Stimulated activated CD8-positive, alpha-beta memory T cell treated with anti-CD3 and anti-CD28 coated beads, Interleukin-2, amount 100 ng/mL, for 1 hour (primary cell): ENCODE measurements at places on chromosomes 11 and 22.

DNA sequence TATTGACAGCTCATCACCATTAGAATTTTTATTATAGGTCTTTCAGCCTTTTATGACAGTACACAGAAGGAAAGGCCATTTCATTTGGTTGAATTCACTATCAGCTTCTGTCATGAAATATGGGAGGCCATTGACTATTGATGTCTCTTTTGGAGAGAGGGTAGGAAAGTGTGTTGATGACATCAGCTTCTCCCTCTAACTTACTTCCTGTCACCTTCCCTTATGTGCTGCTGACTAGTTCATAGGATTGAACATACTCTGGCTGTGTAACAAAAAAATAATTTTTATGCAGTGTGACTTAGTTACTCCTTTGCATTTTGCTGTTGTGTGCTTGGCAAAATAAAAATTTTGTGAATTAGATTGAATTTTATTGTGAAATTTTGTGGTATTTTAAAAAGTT is 769.2 kb downstream of the METTL15 start:
- no peak for DNase-seq

GRCh38 chr11:16117989-16118756 is 238.2 kb downstream of the SOX6 start:
- no peak for DNase-seq

- DNase-seq, result no peak
Observed at GRCh38 chr11:47179655-47179991, 2.9 kb upstream of the ARFGAP2 start.

DNA sequence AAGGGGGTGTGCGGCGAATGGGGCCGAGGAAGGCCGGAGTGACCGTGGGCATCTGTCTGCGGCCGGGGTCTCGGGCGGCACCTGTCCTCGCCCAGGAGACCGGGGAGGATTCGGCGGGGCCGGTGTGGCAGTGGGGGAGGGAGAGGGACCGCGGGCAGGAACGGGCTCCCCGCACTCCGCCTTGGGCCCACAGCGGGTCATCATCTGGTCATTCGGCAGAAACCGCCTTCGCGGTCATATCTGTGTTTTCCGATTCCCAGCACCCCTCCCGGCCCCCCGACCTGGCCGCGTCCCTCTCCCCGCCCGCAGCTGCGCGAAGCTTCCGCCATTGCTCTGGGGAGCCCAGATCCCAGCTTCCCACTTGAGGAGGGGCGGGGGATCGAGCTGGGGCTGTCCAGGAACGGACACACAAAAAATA is 824 bp upstream of the CBX6 start:
- no peak for DNase-seq

- DNase-seq, result no peak
Observed at GRCh38 chr11:6455070-6455469, 14.3 kb upstream of the HPX start.

DNA sequence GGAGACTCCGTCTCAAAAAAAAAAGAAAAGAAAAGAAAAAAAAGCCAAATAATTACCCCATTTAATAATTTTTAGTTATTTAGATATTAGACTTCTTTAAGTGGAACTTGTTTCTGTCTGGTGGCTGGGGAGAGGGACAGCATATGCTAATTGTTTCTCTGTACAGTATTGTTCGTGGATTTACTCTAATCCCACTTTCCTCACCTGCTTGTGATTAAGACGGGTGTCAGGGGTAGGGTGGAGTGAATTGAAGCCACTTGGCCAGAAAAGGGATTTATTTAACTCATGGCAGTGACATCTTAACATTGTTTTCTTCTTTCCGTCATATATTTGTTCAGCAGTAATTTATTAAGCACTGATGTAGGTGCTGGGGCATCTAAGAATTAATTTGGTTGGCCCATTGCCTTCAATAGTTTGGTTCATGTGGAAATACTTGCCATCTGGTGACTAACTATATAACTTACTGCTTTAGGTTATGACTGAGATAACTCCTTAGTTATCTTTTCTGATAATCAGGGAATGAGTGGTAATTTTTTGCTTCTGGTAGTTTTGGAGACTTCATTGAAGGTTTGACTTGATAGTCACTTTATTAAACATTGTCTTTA is 4.6 kb downstream of the TNRC6B start:
- DNase-seq, result no peak

- DNase-seq, result no peak
Observed at GRCh38 chr22:38282397-38282796, 9.6 kb upstream of the TMEM184B start.

DNA sequence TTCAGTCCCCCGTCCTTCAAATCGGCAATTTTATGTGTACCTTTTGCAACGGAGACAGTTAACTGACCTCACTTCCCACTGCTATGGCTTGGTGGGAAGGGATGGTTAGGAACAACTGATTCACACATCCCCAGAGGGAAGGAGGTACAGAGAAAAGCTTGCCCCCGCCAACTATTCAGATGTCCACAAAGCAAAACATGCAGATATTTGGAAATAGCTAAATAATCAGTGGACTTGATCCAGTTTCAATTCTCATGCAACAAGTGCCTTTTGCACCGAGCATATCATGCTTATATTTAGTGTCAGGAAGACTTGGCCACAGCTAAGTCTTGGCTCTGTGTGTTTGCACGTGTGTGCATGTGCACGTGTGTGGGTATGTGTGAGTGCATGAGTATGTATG is 144.6 kb downstream of the SNX19 start:
- no peak for DNase-seq

GRCh38 chr22:19669570-19669969 is 44.7 kb upstream of the SEPTIN5 start:
- DNase-seq, result no peak

GRCh38 chr11:72091292-72091691 is 10.6 kb downstream of the LRRC51 start:
- no peak for DNase-seq

- no peak for DNase-seq
Observed at GRCh38 chr11:13105237-13105844, 96.2 kb downstream of the RASSF10 start.

DNA sequence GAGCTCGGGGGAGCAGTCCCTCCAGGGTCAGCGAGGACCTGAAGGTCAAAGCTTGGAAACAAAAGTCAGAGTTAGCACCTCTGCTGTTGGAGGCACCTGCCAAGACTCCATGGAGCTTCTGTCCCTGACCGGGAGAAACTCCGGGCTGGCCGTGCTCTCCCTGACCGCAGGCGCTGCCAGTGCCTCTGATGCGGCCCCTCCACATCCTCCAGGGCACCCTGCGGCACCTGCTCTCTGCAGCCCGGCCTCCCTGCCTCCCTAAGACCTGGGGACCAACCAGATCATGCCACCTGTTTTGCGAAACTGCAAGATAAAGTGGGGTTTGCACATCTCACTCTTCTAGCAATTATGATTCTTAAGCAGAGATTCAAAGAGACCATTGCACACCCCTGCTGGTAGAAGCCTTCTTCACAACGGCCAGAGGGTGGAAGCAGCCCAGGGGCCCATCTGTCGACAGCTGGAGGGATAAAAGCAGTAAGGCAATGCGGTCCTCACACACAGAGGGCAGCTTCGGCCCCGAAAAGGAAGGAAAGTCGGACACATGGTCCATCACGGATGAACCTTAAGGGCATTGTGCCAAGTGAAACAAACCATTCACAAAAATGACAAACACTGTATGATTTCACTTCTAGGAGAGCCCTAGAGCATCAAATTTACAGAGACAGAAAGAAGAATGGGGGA is 477.1 kb downstream of the BRD1 start:
- no peak for DNase-seq
